ENCODE measurements at places on chromosomes 13 and 19.
A peak's percentile ranks its signal among the peaks of the same experiment; 100 is the strongest.

DNA sequence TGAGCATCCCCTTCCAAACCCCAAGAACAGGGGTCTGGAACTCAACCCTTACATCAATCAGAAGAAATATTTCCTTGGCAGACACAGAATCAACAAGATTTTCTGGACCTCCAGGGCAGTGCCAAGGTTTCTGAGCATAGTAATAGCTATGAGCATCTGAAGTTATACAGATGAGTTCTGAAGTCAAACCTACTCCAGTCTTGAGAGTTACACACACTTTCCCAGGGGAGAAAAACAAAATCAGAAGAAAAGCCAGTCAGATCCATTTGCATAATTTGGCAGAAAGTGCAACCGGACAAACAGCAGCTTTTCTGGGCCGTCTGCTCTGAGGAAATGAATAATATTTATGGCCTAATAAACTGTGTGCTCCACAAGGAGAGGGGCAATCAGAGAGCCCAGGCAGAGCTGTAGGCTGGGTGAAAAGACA, 93.1 kb downstream of the KL start:
- no peak for DNase-seq

DNA sequence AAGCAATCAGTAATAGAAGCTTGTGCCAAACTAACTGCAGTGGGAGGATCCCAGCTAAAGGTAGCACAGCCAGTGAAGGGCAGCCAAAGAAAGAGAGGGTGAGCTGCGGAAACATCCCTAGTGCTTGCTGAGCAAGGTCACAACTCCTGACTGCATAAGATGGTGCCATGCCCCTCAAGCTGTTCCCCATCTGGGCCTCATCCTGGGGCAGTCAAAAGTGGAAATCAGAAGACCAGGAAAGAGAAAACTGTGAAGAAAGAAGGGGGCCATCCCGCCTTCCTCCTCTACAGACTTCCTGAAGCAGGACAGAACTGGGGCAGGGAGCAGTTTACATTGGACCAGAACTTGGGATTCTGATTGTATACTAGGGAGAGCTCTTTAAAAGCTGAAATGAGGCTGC, 159.2 kb downstream of the TNFSF13B start:
- DNase-seq: no peak

- no peak for DNase-seq
These were observed at the start of gene NLRP11 for GRCh38 chr19:55831846-55832245. TSS of gene NLRP11 (minus strand) at chr19:55831999. CDS start at chr19:55818174, 13,825 bp downstream.

DNA sequence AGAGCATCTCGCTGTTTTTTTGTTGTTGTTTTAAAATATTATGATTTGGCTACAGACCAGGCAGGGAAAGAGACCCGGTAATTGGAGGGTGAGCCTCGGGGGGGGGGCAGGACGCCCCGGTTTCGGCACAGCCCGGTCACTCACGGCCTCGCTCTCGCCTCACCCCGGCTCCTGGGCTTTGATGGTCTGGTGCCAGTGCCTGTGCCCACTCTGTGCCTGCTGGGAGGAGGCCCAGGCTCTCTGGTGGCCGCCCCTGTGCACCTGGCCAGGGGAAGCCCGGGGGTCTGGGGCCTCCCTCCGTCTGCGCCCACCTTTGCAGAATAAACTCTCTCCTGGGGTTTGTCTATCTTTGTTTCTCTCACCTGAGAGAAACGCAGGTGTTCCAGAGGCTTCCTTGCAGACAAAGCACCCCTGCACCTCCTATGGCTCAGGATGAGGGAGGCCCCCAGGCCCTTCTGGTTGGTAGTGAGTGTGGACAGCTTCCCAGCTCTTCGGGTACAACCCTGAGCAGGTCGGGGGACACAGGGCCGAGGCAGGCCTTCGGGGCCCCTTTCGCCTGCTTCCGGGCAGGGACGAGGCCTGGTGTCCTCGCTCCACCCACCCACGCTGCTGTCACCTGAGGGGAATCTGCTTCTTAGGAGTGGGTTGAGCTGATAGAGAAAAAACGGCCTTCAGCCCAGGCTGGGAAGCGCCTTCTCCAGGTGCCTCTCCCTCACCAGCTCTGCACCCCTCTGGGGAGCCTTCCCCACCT, 183.3 kb downstream of the KDM4B start:
- no peak for DNase-seq

- DNase-seq: no peak
These were observed 15.3 kb downstream of the NKPD1 start for GRCh38 chr19:45145270-45146189.

- DNase-seq: no peak
These were observed 15.9 kb downstream of the HNRNPM start for GRCh38 chr19:8460516-8461298.

DNA sequence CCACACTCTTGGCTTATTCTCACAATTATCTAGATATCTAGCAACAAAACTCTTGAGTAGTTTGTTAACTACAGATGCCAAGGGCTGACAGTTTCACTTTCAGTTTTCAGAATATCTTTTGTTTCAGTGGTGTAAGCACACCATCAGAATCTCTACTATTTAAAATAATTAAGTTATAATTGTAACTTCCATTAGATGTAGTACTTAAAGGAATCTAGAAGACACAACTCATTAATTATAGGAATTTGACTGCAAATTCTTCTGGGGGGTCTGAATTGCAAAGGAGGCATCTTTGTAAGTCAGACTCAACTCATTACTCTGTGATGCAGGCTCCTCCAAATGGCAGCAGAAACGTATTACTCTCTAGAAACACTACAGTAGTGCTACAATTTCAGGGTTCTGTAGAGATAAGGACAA, 44.9 kb upstream of the USPL1 start:
- DNase-seq: peak; percentile 27

GRCh38 chr13:101624981-101625380, 172.5 kb downstream of the ITGBL1 start:
- no peak for DNase-seq

DNA sequence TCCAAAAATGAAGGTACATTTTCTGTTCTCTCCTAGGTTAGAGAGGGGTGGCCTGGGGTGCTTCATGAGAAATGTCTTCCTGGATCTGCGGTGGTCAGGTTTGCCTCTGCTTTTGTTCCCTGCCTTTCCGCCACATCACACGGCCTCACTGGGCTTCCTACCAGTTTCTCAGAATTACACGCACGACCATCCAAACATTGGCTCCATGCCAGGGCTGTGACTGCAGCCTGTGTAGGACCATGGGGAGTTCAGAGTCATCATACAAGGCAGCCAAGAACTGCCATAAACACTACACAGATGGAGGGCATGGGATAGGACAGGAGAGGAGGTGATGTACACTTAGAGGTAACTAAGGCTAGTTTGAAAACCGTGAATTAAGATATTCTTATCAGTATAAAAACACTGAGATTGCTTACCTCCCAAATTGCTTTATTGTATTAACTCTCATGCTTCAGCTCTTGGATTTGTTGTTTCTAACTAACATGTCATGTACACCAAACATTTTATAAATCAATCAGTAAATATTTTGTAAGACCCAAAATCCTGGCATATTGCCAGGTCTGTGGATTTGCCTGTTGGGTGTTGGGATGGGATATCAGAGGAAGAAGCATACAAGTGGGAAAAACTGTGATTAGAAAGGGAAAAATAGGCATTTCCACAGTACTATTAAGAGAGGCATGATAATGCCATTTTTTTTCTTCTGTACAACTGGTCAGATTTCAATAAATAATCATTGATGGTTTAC, 45.2 kb downstream of the CDADC1 start:
- peak; percentile 30 for DNase-seq

DNA sequence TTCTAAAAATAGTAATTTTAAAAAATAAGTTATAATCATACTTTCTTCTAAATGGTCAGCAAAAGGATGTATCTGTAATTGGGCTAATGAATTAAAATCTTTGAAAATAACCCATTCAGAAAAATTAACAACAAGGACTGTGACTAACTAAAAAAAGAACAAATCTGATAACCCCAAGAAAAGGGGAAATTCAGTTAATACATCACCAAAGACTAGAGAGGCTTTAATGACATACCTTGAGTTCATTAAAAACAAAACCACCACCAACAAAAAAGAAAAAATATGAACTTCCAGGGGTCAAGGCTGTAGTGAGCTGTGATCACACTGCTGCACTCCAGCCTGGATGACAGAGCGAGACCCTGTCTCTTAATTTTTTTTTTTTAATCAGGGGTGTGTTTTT, 121.8 kb downstream of the TBC1D4 start:
- no peak for DNase-seq

- DNase-seq: no peak
These were observed 410.7 kb downstream of the MZT1 start for GRCh38 chr13:72316716-72317115.

GRCh38 chr13:99895444-99896368, 75.9 kb downstream of the ZIC5 start:
- no peak for DNase-seq

- no peak for DNase-seq
These were observed 1422.2 kb upstream of the PCDH20 start for GRCh38 chr13:62837895-62838294.

DNA sequence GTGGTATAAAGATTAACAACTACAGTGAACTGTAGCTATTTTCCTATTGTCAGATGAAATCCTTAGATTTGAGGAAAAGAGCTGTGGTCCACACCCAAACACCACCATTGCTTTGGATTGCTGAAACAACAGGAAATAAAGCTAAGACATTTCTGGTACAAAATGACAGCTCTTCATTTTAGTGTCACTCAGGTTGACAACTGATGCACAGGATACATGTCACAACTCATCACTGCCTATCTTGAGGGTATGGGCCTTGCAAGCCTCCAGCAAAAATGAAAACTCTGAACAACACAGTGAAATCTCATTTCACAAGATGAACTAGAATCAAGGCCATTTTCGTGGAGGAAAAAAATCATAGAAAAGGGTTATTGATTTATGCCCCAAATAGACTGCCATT, 339.7 kb downstream of the ITGBL1 start:
- DNase-seq: no peak

- DNase-seq: no peak
These were observed at the start of gene VAV1 for GRCh38 chr19:6772028-6772865. TSS of gene VAV1 (plus strand) at chr19:6772708. CDS start at chr19:6772808, 100 bp downstream.

GRCh38 chr13:99307648-99308339, 595 bp upstream of the GPR183 start:
- peak; percentile 17 for DNase-seq

DNA sequence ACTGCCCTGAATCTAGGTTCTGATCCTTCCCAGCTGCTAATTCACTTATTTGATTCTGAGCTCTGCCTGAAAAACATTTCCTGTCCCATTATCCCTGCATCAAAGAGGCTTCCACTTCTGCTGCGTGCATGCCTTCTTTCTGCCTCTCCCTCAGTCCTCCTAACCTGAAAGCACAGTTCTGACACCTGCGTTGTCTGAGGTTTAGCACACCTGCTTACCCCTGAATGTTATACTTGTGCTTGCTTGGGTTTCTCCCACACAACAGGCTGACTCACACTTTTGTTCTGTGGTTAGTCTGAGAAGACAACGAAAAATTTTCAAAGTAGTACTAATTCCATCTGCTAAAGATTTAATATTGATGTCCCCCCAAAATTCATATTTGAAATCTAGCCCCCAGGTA, 3.1 kb upstream of the SOHLH2 start:
- no peak for DNase-seq

GRCh38 chr13:22091222-22091970, 420.5 kb downstream of the FGF9 start:
- DNase-seq: no peak

- DNase-seq: no peak
These were observed 170.5 kb downstream of the MZT1 start for GRCh38 chr13:72556945-72557344.

DNA sequence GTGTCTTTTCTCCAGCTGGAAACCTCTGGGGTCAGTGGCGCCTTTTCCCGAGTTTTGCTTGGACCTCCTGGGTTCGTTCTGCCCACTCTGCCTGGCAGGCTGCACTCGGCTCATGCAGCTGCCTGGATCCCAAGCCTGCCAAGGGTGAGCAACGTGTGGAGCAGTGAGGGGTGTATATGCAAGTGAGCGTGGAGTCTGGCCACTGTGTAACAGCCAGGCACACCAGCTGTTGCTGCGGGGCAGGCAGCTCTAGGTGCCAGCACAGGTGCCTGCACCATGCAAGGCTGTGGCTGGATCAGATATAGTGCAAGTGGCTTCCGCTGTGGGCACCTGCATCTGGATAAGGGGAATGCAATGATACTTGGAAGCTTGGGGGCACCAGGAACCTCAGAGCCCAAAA, 699.4 kb downstream of the SLITRK1 start:
- no peak for DNase-seq

DNA sequence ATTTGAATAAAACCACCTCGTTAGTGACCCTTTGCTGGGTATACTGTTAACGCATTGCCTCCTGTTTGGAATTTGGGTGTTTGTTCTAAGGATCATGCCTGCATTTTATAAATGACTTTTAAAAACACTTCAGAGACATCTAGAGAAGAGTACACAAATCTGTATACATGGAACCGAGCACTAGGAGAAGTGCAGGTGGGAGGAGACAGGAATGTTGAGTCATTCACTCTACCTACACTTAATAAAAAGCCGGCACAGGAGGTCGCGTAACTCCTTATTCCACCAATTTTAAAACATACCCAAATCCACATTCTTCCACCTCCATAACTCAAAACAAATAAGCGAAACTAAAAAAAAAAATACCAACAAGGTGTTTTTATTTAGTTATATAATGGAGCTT, 48.6 kb downstream of the FGF9 start:
- DNase-seq: no peak

DNA sequence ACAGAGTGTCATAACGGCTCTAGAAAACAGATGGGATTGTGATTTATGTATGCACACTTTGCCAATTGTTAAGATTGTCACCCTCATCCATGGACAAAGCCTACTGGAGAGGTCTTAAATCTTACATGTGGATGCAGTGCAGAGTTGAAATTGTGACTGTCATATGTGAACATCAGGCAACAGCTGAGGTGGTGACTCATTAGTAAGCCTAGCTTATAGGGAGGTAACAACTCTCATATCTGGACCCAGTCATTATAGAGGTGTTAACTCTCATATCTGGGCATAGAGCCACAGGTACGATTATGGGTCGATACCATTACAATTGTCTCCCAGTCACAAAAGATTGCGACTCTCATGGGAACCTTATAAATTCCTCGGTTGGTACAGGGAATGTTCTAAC, 29.8 kb upstream of the ZNF254 start:
- no peak for DNase-seq

- peak; percentile 13 for DNase-seq
These were observed 135.1 kb upstream of the FRY start for GRCh38 chr13:31896427-31896826.

DNA sequence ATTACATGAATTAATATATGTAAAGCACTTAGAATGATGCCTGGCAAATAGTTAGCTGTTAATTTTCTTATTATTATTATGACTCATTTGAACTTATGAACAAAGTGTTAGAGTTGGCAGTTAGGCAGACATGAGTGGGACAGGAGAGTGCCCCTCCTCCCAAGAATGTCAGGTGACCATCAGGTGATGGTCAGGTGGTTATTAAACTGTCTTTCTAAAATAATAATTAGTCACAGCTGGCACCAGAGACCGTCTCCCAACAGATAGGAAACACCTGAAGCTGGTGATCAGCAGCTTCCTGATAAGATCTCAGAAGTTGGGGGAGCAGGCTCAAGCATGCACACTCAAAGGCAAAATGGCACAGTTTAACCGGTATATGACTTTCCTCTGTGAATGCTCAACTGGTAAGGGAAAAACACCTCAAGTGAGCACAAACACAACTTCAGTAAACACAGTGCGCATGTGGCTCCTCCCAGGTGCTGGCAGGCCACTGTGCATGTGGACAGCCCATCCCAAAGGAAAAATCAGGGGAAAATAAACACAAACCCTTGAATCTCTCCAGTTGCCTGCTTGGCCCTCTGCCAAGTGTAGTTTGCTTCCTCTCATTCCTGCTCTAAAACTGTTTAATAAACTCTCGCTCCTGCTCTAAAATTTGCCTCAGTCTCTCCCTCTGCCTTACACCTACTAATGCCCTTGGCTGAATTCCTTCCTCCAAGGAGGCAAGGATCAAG, 54.0 kb downstream of the FLT1 start:
- DNase-seq: no peak

GRCh38 chr19:12859546-12859945, 21.2 kb downstream of the MAST1 start:
- DNase-seq: no peak

Data from DMS79 treated with DMSO at 0.1 percent for 48 hours (cell line).